NCI-H1092 (cell line): ENCODE measurements at places on chromosomes 3 and 15.

GRCh38 chr3:122857019-122857418 lies 62.1 kb downstream of the SLC49A4 start:
- DNase-seq, result no peak

GRCh38 chr15:34795267-34796081 lies at the start of gene ACTC1:
Gene ACTC1 (minus strand): TSS chr15:34795549. CDS start chr15:34794808, 741 bp downstream.
- no peak for DNase-seq

DNA sequence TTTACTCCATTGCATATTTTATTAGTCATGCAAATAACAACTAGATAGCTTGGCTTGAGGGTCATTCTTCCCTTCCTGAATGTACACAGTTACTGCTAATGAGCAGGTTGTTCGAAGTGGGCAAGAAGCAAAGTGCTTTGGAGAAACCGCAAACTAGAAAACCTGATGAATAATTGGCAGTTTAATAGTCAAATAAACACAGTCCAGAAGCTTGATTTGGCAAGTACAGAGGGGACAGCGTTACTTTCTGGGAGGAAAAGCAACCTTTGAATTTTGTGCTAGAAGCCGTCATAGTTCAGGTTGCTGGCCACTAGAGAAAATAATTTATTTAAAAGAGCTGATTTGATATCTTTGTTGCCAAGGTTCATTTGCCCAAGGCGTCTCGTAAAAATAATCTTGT lies 94.9 kb downstream of the MFSD1 start:
- no peak for DNase-seq

- DNase-seq, result no peak
These were observed 177.9 kb downstream of the ARPP21 start for GRCh38 chr3:35817216-35817615.

- no peak for DNase-seq
These were observed 40.8 kb upstream of the TFRC start for GRCh38 chr3:196122688-196123046.

DNA sequence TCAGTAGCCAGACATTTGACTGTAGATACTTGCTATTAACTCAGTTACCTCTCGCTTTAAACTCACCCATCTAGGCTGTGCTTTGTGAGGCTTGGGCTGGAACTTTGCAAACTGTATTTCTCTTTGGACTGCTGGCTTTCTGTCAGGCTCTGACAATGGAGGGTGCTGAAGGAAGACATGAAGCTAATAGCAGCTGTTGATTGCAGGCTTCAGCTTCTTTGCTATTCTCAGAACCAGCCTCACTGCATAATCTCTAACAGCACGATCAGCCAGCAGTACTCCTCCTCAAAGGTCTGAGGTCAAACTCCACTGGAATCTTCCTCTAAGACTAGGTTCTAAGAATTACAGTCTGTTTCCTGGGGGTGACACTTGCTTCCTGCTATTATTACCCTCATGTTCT lies 295.6 kb downstream of the ZBBX start:
- DNase-seq, result no peak

DNA sequence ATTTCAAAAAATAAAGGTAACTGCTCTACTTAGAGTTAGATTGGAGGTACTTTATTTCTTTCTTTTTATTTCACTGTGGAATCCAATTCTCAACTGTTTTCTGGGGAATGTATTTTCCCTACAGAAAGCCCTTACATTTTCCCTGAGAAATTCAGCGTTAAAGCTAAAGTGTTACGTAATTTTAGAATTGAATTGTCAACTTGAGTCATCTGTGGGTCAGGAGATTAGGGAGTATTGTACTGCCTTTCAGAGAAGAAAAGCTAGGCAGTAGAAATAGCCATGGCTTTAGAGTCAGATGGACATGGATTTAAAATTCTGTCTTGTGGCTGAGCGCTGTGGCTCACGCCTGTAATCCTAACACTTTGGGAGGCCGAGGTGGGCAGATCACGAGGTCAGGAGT lies 728.6 kb downstream of the ROBO1 start:
- DNase-seq, result no peak

DNA sequence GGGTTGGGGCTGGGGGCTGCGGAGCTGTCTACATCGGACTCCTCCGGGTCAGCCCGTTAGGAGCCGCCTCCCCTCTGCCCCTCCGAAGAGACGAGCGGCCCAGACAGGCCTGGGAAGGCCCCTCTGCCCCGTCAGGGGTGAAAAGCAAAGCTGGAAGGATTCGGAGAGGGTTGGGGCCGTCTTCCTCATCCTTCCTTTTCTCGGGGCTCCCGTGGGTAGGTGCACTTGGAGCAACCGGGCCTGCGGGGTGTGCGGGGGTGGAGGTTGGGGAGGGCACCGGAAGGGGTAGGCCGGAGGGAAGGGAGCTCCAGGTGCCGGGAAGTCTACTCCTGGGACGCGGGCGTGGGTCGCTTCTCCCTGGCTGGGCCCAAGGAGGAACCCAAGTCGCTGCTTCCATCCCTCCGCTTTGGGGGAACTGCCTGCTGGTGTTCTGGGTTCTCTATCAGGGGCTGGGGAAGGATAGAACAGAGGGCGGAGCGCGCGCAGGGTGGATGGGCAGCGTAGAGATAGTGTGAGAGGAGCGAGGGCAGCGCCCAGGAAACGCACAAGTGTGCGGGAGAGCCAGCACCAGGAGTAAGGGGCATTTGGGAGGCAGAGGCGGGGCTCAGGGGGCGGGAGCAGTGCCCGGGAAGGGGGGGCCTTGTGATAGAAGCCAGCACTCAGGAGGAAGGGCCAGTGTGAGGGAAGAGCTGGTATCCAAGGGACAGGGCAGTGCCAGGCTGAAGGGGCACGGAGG lies 590 bp downstream of the POLR2H start:
- no peak for DNase-seq

- no peak for DNase-seq
These were observed 318.1 kb upstream of the MCTP2 start for GRCh38 chr15:93913310-93913709.

- no peak for DNase-seq
These were observed 891.3 kb downstream of the SQOR start for GRCh38 chr15:46525984-46526725.

- no peak for DNase-seq
These were observed 49.6 kb upstream of the ROPN1 start for GRCh38 chr3:124041553-124041952.

DNA sequence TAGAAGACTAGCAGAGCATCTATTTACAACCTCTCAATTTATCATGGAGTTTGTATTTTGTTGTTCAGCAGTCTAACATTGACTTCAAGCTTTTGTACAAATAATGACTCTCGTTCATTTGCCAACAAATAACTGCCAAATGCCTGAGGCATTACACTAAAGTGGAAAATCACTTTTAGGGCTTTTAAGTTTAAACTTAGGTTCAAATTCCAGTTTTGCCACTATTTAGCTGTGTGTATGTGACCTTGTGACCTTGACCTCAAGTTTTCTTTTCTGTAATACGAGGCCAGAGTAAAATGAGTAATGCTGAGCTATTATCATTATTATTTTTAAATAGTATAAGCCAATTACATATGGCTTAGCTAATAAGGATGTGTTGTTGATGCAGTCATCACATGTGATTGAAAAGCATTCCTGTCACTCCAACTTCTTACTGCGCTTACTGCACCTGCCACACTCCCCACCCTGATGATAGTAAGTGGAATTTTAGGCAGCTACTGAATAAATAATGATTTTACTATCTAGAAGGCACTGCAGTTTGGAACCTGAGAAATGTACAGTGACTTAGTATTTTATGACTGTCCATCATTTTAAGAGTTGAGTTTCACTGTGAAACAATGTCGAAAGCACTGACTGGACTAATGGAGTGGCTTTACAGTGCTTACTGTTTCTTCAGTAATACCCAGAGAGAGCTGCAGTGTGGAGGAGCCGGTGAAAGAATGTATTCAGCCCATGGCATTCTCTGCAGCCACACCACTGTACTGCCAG lies 16.3 kb downstream of the ARL8B start:
- no peak for DNase-seq

- no peak for DNase-seq
These were observed 163.6 kb upstream of the GRM7 start for GRCh38 chr3:6697285-6697684.

DNA sequence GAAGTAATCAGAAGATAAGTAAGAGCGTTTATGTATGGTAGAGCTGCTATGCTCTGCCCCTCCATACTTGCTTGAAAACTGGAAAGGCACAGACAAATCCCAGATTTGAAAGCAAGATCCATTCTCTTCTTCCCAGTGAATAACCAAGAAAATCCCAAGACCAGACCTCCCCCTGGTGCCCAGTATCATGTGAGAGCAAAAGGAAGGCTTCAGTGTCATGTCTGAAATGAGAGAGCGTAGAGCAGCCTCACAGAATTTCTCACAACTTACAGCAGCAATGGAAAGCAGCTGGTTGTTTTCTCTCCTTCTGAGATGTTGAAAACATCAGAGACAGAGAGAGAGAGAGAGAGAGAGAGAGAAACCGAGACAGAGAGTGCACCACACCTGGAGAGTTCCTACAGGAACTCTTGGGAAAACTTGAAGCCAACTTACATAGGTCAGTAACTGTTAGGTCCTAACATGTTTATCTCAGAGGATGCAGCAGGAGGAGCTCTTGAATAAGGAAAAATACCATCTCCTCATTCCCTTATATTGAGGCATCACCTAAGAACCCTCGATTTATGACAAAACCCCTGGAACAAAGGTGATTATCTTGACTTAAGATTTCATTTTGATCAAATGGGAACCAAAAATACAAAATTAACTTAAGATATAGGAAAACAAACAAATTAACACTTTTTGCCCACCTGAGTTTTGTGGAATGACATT lies 273.3 kb downstream of the NSUN3 start:
- DNase-seq, result no peak

- DNase-seq, result no peak
These were observed 727 bp downstream of the NSMCE3 start for GRCh38 chr15:29268706-29269484.

GRCh38 chr3:7146529-7146928 lies 285.6 kb downstream of the GRM7 start:
- DNase-seq, result no peak

DNA sequence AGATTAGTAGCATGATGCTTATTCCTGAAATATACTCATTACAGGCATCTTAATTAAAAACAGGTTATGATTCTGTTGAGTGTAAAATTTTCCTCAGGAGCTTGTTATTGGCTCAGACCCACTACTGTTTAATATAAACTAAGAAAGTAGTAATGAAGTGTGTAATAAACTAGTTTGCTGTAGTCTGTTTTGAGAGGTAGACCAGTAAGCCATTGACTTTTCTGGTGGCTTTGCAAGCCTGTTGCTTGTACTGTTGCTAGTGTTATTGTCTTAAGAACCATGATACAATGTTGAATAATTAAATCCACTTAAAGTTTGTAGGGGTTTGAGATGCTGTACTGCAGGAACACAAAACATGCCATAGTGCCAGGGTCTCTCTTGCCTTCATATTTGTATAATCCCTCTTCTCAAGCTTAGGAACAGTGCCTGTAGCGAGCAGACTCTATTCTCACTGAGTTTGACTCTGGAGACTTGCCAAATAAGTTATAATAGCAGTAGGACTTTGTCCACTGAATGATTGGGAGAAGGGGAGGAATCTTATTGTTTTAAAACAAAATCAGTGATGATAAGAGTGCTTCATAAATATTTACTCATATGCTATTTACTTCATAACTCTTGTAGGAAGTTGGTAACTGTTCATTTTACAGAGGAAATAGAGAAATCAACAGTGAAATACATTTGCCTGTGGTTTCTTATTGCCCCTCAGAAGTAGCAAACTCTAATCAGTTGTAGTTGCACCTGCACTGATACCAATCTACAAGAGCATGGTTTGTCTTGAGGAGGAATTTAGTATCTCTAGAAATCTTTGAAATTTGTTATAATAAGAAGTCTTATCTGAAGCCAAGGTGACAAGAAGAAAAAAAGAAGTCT lies 13.4 kb downstream of the TCF12 start:
- no peak for DNase-seq

DNA sequence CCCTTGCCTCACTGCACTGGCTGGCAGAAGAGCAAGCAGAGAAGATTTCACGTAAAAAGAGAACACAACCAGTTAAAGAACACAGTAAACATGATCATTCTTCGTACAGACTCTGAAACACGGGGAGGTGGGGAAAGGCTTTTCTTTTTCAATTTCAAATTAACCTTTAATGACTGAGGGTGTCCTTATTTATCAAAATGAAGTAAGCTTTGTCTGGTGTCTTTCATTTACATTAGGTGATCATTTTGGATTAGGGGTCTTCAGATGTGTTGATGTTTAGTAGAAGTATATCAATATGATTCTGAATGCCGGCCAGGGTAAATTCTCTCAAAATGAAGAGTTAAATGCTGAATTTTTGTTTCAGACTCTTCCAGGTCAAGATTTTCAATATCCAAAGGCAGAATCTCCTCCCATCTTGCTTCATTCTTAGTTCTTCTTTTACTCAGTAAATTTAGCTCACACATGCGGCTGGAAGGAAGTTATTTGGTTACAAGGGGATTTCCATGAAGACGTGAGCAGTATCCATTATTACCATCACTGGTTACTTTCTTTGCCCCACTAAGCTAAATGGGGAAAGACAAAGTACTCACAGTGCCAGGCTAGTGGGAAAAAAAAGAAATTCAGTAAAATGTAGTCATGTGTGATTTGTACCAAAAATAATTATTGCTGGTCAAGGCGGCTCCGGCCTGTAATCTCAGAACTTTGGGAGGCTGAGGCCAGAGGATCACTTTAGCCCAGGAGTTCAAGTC lies 272.2 kb upstream of the NR2F2 start:
- no peak for DNase-seq

GRCh38 chr3:66035763-66036477 lies 2.8 kb downstream of the MAGI1 start:
- DNase-seq, result no peak

GRCh38 chr3:112650482-112650881 lies 9.5 kb upstream of the CCDC80 start:
- no peak for DNase-seq

DNA sequence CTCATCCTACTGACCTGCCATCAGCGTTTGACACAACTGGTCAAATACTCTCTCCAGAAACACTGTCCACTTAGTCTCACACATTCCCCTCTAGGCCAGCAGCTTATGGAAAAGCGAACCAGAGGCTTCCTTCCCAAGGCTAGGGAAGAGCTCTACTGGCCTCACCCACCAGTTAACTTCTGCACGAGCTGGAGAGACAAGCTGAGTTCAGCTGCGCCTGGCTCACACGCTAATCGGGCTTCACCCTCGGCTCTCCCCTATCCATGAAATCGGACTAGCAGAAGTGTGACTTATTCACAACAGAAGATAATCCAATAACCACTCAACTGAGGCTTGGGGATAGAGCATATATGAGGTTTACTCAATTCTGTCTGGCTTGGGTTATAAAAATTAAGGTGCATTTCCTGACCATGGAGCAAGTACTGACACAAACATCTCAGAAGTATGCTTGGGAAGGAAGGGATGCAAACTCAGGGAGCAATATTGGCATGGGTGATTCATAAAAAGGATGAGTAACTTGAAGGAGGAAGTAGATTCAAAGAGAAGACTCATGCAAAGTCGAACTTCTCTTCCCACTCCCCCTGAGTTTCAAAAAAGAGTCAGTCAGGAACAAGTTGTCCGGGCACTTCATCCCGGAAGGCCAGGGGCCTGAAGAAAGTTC lies 73.1 kb downstream of the XXYLT1 start:
- no peak for DNase-seq

GRCh38 chr15:58699769-58700168 lies 49.7 kb downstream of the ADAM10 start:
- no peak for DNase-seq

- no peak for DNase-seq
These were observed 82.6 kb upstream of the CNTN6 start for GRCh38 chr3:1010228-1010627.
